ENCODE measurements at places on chromosomes 5 and 9. TPM values are rescaled to one million over a fixed set of nuclear protein-coding genes. Genes with fewer than 3 reads are reported as not detected.
A peak's percentile ranks its signal among the peaks of the same experiment; 100 is the strongest.

The SLIT3 gene
- total RNA-seq, result 23.1 TPM

GRCh38 chr9:96719921-96720320, 58.0 kb downstream of the ZNF510 start:
- DNase-seq, result no peak

DNA sequence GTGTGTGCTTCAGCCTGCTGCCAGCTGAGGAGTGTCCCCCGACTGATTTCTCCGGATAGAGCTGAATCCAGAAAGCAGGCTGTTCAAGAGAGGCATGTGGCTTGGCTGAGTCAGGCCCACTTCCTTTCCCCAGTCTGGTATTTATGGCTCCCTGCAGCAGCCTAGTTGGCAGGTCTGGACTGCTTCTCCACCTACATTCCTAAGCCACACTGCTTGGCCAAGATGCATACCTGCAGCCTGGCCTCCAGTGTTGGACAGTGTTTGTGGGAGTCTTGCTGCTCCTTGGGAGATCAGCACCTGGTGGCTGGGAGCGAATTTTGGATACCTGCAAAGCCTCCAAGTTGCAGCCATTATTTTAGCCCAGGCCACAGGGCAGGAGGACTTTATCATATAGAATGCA, 670.8 kb downstream of the ACTL7B start:
- DNase-seq, result peak; percentile 55

The WNK2 gene
- 207 TPM for total RNA-seq

- DNase-seq, result no peak
These were observed 2.3 kb downstream of the RXFP3 start for GRCh38 chr5:33938507-33938796.

The ASS1 gene
- total RNA-seq, result 761 TPM

DNA sequence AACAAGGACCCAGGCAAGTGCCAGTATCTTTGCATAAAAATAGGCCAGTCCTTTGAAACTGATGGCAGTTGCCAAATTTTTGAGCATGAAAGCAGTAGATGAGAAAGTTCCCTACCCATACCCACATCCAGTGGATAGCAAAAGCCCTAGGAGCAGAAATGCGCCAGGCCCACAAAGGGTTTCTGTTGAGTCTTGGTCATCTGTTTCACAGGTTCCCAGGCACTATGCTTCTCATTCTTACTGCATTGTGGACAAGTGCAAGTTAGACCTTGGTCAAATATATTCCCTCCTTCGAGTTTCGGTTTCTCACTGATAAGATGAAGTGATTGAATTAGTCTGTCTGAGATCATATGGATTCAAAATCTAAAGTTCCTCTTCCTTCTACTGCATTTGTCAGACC, 152.3 kb downstream of the NR3C1 start:
- DNase-seq, result no peak

Data from Peyer's patch (tissue), 4 donors.